Ovary (tissue), 10 donors: ENCODE measurements at places on chromosomes 13 and 19. TPM values are rescaled to one million over a fixed set of nuclear protein-coding genes. Genes with fewer than 3 reads are reported as not detected.

GRCh38 chr19:45376045-45376724, 5.8 kb upstream of the ERCC2 start:
- peak; percentile 54 for DNase-seq

DNA sequence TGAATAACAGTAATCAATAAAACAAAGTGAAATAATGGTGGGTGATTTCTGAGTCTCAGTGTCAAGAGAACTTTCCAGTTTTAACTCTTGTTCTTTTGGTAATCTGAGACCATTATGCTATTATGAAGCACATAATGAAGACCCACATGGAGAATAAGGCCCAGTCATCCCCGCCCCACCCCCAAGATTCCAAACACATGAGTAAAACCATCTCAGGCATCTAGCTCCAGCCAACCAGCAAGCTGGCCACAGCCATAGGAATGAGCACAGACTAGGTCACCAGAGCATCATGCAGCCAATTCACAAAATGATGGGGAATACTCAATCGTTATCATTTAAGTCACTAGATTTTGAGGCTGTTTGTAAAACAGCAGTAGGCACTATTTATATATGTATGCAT, 1769.0 kb upstream of the PCDH20 start:
- DNase-seq: no peak

Gene RASGRP4
- 0.58 TPM for polyA plus RNA-seq

DNA sequence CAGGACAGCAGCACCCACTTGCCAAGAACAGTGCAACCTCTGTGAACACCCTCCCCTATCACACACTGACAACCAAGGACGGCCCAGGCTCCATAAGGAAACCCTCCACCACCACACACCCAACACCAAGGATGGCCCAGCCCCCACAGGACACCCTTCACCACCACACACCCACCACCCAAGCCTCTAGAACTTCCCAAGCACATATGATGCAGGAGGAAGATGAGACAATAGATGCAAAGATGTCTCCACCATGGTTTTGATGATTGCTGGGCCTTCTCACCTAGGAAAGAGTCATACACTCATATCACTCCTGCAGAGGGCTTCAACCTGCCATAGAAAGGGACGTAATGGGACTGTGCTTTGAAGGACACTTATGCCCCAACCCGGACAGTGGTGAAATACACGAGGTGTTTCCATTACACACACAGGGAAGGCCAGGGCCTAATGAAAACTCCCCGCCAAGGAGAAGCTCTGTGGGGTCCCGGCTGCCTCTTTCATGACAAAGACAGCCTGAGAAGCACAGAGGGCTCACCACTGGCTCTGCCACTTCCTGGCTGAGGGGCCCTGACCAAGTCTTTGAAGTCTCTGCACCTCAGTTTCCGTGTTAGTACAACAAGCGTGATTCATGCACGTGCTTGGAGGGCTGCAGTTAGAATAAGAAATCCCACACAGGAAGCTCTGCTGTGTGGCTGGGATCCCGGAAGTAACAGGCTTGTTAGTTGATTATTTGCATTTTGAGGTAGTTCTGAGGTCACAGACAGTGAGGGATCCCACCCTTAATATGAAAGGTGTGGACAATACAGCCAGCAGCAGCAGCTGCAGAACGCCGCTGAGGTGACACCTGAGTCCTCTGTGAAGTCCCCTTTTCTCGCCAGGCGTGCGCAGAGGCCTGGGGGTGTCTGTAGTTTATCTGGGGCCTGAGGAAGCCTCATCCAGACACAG, 61.9 kb upstream of the ATP12A start:
- no peak for DNase-seq

GRCh38 chr19:46848389-46848788, 2.3 kb downstream of the AP2S1 start:
- no peak for DNase-seq

Gene RPS16
- polyA plus RNA-seq: 7,403 TPM

GRCh38 chr19:31334849-31335624, 14.2 kb downstream of the TSHZ3 start:
- no peak for DNase-seq

GRCh38 chr13:94480672-94481145, 1.2 kb upstream of the DCT start:
- DNase-seq: no peak

GRCh38 chr13:74476365-74476764, 342.2 kb upstream of the KLF12 start:
- DNase-seq: no peak

DNA sequence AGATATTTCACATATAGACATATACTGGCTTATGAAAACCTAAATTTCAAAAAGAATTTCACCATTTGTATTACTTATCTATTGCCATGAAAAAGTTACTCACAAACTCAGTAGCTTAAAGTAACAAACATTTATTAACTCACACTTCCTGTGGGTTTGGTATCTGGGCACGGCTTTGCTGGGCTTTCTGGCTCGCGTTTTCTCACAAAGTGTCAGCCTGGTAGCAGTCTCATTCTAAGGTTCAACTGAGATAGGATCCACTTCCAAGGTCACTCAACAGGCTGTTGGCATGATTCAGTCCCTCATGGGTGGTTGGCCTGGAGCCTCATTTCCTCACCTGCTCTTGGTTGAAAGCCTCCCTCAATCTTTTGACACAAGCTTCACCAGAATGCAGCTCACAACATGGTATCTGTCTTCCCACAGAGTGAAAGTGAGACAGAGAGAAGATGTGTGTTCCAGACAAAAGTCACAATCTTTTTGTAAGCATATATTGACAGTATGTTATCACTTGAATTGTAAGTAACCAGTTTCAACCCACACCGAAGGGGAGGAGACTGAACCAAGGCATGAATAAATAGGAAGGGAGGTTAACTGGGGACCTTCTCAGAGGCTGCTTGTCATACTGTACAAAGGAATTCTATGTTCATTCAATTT, 1065.8 kb upstream of the SPRY2 start:
- no peak for DNase-seq

DNA sequence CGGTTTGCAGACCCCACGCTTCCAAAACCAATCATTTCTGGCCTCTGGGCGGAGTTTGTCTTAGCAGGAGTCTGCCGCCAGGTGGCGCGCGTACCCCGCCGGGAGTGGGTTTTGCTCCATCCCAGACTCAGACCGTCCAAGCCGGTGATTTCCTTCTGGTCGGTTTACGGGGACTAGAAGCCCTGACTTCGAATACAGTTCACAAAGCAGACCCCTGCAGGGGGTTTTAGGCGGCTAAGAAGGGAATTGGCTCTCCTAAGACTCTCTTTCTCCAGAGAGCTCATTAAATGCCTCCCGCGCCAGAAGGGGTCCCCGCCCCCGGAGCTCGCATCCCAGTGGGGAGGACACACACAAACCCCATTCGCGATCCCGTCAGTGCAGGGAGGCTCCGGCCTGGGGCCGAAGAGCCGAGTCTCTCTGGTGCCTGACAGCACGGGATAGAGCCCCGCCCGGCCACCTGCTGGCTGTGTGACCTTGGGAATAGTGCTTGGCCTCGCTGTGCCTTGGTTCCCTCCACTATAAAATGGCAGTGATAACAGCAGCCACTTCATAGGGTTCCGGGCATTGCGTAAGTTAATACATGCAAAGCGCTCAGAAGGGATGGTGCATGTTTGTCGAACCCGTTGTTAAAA, 8.6 kb upstream of the NUP62 start:
- peak; percentile 87 for DNase-seq

- no peak for DNase-seq
Measured at GRCh38 chr13:27349458-27349857, 75.0 kb upstream of the GTF3A start.

- DNase-seq: no peak
Measured at GRCh38 chr19:50383001-50383851, 921 bp upstream of the POLD1 start.

DNA sequence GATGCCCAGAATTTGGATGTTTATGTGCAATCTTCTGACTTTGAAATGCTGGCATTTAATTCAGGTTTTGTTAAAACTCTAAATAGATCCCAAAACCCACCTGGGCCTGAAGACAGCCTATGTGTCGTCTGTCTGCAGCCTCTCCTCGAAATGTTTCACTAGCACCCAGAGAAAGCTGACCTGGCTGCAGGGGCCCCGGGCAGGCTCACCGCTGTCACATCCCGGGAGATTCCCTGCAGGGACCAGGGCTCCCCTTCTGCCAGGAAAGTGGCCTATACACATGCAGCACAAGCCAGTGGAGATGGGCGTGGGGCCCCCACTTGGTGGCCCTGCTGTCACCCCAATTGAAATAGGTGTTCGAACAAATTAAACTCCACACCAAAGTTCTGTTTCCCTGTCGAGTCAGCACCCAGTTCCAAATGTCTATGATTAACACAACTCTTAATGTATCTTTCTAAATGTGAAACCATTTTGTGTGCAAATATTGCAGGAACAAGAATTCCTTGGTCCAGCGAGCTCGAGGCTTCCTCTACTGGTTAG, 145.8 kb upstream of the ZNF507 start:
- no peak for DNase-seq

- no peak for DNase-seq
Measured at GRCh38 chr19:17393002-17393401, 994 bp downstream of the CCDC194 start.

GRCh38 chr13:46106839-46107371, 2.1 kb upstream of the CPB2 start:
- no peak for DNase-seq

DNA sequence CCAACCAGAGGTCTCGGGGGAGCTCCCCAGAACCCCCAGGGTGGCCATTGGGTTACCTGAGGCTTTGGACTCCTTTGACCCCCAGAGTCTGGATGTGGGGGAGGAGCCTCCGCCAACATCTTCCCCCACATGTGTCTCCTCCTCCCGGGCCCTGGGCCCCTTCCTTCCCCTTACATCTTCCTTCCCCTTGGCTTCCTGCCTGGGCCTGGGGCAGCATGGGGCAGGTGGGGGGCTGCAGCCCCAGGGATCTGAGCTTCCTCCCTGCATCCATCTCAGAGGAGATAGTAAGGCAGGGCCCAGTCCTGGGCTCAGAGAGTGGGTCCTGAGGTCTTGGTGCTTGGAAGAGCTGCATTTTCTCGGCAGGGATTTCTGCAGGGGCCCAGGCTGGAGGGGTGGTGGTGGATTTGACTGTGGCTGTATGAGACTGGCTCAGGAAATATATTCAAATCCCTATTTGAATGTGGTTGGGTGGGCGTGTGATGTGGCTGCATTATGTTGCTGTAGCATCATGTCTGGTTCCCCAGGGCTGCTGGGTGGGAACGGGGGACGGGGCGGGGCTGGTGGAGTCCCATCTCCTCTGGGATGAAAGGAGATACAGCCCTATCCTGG, 919 bp downstream of the VAV1 start:
- no peak for DNase-seq

DNA sequence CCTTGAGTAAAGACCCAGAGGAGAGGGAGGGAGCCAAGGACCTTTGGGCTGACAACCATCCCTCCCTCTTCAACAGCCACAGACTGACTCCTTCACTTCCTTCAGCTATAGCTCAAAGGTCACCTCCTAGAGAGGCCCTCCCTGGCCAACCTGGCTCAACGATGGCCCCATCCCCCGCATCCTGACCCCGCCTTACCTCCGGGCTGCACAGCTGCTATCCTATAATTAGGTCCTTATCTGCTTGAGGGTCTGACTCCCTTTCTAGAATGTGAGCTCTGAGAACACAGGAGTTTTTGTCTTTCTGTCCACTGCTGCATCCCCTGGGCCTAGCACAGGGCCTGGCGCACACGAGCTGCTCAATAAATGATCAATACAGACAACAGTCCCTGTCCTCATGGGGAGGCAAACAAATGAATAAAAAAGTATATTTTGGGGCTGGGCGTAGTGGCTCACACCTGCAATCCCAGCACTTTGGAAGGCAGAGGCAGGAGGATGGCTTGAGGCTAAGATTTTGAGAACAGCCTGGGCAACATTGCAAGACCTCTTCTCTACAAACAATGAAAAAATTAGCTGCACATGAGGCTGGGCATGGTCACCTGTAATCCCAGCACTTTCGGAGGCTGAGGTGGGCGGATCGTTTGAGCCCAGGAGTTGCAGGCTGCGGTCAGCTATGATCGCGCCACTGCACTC, 6.6 kb upstream of the LGALS4 start:
- DNase-seq: peak; percentile 51

Gene SCN1B
- polyA plus RNA-seq: 10.6 TPM

DNA sequence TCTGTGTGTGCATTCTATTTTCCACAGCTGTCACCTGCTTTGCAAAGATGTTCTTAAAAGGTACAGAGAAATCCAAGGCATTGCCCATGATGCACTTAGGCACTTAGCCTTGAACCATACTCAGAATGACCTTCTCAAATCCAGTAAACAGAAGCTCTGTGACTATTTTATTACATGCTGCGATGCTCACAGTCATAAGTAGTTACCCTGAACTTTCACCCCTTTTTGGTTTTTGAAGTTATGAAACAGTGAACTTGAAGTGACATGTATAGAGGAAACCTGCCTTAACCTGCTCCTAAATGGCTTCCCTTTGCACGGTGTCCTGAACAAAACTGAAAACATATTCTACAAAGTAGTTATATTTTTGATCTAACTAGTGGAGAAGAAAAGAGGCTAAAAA, 100.4 kb downstream of the SLC10A2 start:
- no peak for DNase-seq

DNA sequence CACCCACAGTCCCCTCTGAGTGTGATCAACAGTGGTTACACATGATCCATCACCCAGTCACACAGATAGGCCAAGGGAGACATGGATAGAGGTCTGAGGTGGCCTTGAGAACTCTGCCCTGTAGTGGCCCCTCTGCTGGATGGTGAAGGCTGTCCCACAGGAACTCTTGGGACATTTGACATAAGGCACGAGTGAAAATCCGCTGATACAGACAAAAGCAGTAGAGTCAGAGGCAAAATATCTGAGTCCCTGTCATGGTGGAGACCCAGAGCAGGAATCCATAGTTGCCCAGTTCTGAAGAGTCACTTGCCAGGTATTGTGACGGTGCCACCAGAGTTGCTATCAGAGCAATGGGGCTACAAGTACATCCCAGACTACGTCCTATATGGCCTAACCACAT, 18.8 kb upstream of the SLC25A30 start:
- no peak for DNase-seq

GRCh38 chr19:3160219-3160618, 18.4 kb upstream of the S1PR4 start:
- DNase-seq: no peak

Gene ACER1
- not detected for polyA plus RNA-seq

Gene CLC
- polyA plus RNA-seq: not detected

GRCh38 chr19:7917267-7918061, 2.7 kb upstream of the SNAPC2 start:
- DNase-seq: peak; percentile 59

GRCh38 chr19:2488942-2489731, 13.2 kb downstream of the GADD45B start:
- DNase-seq: no peak

GRCh38 chr13:53800011-53800410, 771.4 kb downstream of the OLFM4 start:
- DNase-seq: no peak

Gene GARIN5A
- polyA plus RNA-seq: 0.47 TPM

- no peak for DNase-seq
Measured at GRCh38 chr13:22836475-22836874, 344.3 kb upstream of the SGCG start.
